Activated T-helper 1 cell treated with anti-CD3 and anti-CD28 coated beads, Interleukin-2, amount 50 U/mL, for 16 hours (primary cell): ENCODE measurements at places on chromosomes 2 and 18.

DNA sequence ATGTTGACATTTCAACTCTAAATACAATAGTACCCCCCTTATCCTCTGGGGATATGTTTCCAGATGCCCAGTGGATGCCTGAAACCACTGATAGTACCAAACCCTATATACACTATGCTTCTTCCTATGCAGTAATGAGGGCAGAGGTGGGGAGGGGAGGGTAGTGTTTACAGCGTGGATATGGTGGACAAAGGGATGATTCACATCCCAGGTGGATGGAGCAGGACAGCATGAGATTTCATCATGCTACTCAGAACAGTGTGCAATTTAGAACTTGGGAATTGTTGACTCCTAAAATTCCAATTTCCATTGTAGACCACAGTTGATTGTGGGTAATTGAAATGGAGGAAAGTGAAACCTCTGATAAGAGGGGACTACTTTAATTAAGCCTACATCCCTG lies 75.4 kb downstream of the TSN start:
- no peak for DNase-seq

GRCh38 chr2:170679607-170680079 lies 35.5 kb upstream of the SP5 start:
- DNase-seq = no peak

DNA sequence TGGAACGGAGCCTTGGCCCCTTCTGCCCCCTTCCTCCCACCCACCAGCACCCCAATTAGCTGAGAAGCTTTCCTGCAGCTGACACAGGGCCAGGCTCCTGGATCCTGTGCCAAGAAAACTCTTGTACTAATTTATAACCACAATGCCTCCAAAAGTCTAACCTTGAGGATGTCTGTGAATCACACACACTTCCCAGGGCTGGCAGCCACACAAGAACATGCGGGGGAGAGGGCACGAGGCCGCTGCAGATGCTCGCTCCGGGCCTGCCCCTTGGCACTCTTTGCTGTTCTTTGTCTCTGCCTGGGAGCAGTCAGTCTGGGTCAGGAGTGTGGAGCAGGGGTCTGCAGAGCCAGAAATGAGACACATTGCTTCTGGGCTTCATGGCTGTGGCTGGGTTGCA lies 62.7 kb upstream of the KIF5C start:
- no peak for DNase-seq

- DNase-seq = no peak
Measured at GRCh38 chr2:197011021-197011417, 84.5 kb upstream of the PGAP1 start.

DNA sequence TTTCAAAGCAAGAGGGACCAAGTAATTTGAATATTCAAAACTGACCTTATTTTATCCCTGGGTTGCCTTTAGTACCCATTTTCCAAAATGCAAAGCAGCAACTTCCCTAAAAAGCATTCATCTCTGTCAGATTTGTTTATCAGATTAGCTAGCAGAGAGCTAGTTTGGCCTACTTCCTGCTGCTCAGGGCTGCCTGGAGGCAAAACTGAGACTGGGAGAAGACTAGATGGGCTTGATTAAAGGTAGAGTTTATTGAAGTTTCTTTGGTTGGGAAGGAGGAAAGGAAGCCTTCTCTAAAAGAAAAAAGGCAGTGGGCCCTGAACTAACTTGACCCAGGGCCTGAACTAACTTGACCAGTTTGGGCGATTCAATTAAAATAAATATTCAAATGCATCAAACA lies 426.1 kb upstream of the FAM98A start:
- no peak for DNase-seq
